ENCODE measurements at places on chromosomes 12 and 14.

GRCh38 chr12:116267948-116268347 lies 9.5 kb downstream of the MED13L start:
- DNase-seq, result no peak

GRCh38 chr14:55332654-55333570 lies 61.7 kb downstream of the FBXO34 start:
- DNase-seq, result no peak

DNA sequence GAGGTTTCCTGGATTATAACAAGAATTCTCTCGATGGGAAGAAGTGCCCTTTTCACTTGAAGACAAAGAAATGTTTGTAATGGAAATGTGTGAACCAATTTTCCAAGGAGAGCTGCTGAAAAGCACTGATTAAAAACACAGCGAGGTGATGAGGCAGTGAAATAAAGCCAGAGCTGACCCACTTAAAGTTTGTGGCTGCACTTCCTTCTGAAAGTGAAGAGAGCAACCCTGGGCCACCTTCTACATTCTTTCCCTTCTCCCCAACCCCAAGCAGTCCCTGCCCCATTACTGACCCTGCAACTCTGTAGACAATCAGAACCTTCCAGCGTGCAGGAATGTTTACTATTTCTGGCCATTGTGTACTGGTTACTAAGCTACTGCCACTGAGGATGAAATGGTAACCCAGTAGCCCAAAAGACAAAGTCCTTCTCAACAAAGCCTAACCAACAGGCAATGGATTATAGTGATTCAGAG lies 173.9 kb downstream of the TTC7B start:
- no peak for DNase-seq

GRCh38 chr14:96858643-96859042 lies 61.5 kb downstream of the VRK1 start:
- DNase-seq, result no peak

Measured in caudate nucleus (tissue), 63 donors.